ENCODE measurements at places on chromosomes 5 and 9.

DNA sequence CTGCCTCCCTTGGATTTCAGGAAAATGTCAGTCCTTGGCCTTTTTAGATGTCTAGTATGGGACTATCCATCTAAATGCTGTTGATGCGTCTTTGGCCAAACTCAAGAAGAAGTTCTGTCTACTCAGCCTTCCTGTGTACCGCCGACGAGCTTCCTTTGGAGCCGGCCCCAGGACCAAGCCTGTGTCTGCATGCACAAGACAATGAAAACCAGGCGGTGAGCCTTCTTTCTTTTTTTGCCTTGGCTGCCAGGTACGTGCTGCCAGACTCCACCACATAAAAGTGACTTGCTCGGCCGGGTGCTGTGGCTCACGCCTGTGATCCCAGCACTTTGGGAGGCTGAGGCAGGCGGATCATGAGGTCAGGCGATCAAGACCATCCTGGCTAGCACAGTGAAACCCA, 6.0 kb upstream of the NEURL1B start:
- no peak for DNase-seq

- no peak for DNase-seq
These were observed 294.4 kb downstream of the MARCHF11 start for GRCh38 chr5:15885156-15885555.

- DNase-seq = no peak
These were observed 23.9 kb downstream of the TPPP start for GRCh38 chr5:669111-669841.

- no peak for DNase-seq
These were observed 119.7 kb downstream of the RAPGEF6 start for GRCh38 chr5:131515348-131515747.

DNA sequence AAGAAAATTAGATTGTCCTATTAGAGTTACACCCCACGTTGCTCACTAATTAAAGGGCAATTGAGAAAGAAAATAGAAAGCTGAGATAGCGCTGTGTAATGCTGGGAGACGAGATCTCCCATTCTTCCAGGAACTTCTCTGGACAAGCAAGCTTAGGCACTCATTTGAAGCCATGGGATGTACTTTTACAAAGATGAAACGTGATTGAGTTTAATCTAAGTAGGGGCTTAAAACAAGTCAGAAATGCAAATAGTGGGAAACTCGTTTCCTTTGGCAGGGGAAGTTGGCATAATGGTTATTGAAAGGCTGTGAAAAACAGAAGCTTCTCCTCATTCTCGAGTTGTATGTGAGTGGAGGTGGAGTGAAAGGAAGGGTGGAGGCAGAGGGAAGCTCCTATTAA, 3.7 kb downstream of the PRDM6 start:
- no peak for DNase-seq

DNA sequence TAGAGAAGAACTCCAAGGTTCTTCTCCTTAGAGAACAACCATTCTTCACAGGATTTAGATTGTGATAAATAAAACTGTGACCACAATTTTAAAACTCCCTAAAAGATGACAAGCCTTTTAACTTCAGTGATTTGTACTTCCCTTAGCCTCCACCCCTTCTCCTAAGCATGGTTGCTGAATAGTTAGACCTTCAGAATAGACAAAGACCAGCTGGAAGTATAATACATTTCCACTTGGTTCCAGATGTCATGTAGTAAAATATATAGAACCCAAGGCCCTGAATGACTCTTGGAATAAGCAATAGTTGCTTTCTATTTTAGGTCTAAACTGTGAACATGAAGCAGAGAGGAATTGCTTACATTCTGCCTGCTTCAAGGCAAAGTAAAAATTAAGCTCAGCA, 208.7 kb downstream of the ARRDC3 start:
- no peak for DNase-seq

DNA sequence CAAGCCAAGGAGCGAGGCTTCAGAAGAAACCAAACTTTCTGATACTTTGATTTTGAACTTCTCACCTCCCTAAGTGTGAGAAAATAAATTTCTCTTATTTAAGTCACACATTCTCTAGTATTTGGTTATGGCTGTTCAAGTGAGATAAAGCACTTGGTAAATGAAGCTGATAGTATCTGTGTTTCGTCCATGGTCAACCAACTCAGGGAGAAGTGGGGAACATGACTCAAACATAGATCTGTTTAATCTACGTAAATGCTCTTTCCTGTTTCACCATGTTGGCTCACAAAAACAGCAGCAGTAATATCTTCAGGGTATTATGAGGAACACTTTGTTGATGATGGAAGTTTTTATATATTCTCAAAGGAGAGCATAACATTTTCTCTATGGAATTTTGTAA, 2167.2 kb upstream of the C9orf72 start:
- no peak for DNase-seq

DNA sequence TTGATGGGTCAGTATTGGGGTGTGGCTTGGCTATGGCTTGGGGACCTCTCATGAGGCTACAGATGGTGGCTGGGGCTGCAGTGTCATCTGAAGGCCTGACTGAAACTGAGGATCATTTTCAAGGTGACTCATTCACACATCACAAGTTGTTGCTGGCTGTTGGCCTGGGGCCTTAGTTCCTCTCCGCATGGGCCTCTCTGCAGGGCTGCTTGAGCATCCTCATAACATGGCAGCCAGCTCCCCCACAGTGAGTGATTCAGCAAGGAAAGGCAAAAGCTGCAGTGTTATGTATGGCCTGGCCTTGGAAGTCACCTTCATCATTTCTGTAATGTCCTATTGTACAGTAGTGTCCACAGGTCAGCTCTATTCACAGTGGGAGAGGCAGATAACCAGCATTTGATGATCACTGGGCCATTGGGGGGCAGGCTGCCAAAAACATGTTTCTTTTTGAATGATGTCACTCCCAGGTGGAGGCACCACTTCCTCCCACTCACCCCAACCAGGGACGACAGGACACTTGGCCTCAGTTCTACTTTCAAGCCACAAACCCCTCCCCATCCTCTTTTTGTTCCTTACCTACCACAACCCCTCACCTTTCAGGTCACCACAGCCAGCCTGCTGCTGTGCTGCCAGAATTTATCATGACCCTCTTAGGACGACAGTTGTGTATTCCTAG, 14.4 kb downstream of the FGD3 start:
- DNase-seq = no peak

DNA sequence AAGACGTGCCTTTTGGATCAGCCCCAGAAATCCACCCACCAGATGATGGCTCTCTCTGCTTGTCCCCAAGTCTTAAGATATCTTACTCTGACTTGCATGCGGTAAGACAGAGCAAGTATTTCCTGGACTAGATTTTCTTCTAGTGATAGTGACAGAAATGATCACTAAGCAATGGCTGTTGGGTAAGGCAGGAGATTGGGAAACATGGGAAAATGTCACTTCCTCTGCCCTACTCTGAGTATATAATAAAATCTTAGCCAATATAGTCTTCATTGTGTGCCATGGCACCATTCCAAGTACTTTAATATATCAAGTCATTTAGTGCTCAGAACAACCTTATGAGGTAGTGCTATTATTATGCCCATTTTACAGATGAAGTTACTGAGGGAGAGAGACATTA, 31.0 kb upstream of the GNA14 start:
- no peak for DNase-seq

GRCh38 chr9:135187365-135187764, 99.9 kb downstream of the OLFM1 start:
- no peak for DNase-seq

DNA sequence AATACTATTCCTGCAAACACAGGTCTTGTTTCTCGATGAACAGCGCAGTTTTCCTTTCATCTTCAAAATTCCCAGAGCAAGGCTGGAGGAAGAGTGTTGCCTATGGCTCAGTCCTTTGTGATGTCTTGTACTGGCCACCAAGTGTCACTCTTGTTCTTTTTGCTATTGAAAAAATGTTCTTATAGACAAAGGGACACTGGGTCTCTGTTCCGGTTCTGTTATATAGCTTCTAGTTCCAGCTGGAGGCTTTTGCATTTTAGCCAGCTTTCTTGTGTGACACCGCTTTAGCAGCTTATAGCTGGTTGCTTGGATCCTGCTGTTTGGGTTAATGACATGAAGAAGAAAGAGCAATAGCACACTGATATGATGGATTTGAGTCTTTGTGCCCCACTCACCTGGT, 343.7 kb upstream of the KCNN2 start:
- DNase-seq = no peak

DNA sequence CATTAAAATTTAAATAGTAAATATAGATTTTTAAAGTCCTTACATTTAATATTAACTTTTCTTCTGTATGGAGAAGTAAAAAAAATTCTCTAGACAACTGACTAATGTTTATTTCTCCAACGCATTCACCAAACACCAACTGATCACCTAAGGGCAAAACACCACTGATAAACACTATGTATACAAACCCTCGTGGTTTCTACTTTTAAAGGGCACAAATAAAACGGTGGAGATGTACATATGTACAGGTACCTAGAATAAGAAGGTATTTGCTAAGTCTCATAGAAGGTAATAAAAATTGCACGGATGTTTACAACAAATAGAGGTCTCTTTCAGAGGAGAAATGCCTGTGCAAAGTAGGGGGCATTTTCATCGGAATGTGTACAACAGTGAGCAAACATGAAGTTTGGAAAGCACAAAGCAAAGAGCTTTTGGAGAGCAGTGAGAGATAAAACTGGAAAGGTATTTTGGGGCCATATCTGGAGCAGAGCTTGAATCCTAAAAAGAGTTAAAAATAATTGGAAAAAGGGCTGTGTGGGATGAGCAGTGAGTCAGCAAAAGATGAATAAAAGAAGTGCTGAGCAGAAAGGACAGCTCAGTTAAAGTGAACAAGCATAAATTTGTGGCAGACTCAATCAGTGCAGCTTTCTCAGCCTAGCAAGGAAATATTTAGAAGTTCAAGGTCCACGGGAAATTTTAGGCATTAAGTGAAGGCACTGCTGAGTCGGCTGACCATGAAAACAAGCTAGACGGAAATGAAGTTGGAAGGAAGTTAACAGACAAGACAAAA, 160.0 kb downstream of the TMEM161B start:
- DNase-seq = no peak

- DNase-seq = no peak
These were observed 147.6 kb downstream of the AUH start for GRCh38 chr9:91214086-91214485.

- DNase-seq = no peak
These were observed 1.4 kb downstream of the PCDH1 start for GRCh38 chr5:141876628-141877355.

DNA sequence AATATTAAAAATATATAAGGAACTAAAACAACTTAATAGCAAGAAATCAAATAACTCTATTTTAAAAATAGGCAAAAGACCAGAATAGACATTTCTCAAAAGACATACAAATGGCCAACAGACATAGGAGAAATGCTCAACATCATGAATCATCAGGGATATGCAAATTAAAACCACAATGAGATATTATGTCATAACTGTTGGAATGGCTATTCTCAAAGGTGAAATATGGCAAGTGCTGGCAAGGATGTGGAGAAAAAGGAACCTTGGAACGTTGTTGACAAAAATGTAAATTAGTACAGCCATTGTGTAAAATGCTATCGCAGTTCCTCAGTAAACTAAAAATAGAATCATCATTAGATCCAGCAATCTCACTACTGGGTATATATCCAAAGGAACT, 468.5 kb downstream of the NFIB start:
- no peak for DNase-seq

DNA sequence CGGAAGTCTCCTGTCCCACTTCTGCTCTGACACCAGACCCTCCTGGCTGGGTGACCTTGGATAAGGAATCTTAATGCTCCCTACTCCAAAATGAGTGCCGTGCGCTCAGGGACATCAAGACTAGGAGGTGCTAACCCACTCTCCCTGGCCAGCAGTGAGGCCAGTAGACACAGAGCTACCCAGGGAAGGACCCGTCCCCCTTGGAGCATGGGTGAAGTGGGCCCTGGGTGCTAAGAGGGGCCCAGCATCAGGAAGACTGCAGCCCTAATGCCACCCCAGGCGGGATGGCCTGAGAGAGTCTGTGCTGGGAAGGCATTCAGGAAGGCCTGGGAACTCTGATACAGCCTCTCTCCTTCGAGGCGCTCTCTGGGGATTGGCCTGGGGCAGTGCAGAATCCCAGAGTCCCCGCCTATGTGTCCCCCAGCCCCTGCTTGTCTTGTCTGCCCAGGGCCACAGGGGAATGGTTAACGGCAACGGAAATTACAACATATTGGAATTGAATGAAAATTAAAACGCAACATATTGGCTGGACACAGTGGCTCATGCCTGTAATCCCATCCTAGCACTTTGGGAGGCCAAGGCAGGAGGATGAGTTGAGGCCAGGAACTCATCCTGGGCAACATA, 29.7 kb upstream of the RNU6ATAC start:
- DNase-seq = no peak

DNA sequence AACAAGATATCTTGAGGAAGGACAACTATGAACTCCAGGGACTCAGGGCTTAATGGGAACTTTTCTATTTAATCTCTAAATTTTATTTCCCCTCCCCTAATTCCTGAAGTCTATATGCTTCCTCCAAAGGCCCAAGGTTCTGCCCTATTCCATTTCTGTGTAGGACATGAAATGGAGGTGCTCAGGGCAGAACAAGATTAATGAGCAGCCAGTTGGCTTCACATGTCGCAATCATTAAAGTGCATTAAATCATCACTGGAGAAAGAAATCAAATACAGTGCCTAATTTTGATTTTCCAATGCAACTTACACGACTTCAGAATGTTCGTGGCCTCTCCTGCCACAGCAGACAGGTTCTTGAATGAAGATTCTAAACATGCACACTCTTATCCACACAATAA, 862.1 kb downstream of the PTPRD start:
- DNase-seq = no peak

DNA sequence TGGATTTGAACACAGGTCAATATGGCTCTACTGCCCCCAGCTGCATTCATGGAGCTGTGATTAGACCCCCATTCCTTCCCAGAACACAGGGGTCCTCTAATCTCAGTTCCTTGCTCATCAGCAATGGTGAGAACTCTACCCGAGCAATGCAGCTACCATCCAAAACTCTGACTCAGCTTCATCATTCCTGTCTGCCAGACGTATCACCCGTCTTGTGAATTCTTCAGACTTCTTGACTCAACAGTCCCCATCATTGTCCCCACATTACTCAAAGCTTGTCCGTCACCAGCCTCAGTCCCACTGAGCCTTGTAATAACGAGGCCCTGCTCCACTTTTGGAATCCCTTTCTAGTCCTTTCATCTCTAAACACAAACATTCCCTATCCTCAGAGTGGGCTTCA, 36.3 kb upstream of the STX17 start:
- no peak for DNase-seq

GRCh38 chr5:93675460-93676450, 65.6 kb downstream of the POU5F2 start:
- no peak for DNase-seq

GRCh38 chr9:33153666-33154065, 13.5 kb downstream of the B4GALT1 start:
- no peak for DNase-seq

DNA sequence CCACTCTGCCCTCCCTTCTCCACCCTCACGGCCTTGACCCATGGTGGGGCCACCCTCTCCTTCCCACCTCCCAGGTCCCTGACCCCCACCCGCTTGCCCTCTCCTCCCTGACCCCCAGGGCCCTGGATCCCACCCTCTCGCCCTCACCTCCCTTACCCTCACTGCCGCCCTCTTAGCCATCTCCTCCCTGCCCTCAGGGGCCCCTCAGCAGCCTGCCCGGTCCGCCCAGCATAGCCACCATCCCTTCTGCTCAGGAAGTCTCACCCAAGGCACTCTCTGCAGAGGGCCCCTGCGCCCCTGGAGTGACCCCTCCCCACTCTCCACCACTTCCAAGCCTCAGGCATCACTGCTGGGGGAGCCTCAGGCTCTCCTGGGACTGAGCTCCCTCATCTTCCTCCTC, 66.3 kb downstream of the MRPL36 start:
- DNase-seq = no peak

GRCh38 chr5:8462565-8462964, 593.6 kb downstream of the MTRR start:
- no peak for DNase-seq
